NCI-H2029 treated with DMSO at 0.1 percent for 48 hours (cell line): ENCODE measurements at places on chromosomes 3 and 15.

GRCh38 chr3:153410517-153410916 is 248.5 kb downstream of the RAP2B start:
- no peak for DNase-seq

DNA sequence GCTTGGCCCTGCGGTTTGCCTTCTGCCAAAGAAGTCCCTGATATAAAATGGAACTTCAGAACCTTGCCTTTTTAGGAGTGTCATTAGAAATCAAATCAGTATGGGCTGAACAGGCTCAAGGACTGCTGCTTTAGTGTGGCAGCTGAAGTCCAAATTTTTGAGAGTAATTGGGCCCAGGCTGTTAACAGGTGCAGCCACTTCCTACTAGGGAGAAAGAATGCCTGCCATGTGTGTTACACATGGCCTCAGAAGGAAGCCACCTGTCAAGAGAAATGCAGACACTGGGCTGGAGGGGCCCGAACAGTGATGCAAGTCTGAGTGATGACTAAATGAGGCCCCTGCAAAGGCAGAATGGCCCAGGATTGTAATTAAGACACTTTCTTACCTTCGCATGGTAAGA is 786.7 kb upstream of the CFAP20DC start:
- no peak for DNase-seq

GRCh38 chr15:36429707-36430106 is 149.7 kb upstream of the CDIN1 start:
- no peak for DNase-seq

- no peak for DNase-seq
These were observed 52.8 kb downstream of the IL12A start for GRCh38 chr3:160041465-160041864.

DNA sequence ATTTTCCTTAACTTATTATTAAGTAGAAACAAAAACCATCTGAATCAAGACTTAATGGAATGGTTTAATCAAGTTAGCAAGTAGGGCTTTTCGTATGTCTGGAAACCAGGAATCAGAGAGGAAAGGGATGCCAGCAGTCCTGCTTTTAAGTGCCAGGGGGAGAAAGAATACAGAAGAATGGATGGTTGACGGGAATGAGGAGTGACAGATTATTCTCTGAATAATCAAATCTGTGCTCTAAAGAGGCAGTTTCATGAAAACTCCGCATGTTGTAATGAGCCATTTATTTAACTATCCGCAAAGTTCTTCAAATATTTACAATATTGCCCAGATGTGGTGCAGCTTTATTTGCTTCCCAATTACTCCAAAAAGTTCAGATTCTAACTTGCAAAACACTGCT is 103.0 kb downstream of the CTNNB1 start:
- no peak for DNase-seq

DNA sequence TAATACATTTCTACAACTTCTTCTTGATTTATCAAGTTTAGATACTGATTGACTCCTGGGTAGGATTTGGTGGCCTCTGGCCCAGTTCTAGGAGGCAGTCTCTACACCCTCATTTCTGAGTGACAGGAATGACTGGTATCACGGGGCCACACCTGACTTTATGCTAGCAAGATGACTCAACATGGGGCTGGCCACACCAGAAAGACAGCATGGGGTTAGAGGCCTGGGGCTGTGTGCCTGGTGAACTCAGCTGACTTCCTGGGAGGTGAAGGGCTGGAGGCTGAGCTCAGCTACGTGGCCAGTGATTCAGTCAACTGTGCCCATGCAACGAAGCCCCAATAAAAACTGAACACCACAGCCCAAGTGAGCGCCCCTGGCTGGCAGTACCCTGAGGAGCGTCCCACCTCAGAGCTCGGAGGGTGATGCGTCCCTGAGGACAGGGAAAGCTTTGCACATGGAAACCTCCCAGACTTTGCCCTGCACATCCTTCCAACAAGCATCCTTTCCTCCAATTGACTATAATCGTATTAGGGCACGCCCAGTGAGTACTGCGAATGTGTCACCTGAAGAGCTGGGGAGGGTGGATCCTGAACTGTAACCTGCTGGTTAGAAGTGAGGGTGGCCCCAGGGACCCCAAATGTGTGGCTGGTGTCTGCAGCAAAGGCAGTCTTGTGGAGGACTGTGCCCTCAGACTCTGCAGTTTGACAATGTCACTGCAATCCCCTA is 57.2 kb downstream of the NIPA2 start:
- DNase-seq, result no peak

DNA sequence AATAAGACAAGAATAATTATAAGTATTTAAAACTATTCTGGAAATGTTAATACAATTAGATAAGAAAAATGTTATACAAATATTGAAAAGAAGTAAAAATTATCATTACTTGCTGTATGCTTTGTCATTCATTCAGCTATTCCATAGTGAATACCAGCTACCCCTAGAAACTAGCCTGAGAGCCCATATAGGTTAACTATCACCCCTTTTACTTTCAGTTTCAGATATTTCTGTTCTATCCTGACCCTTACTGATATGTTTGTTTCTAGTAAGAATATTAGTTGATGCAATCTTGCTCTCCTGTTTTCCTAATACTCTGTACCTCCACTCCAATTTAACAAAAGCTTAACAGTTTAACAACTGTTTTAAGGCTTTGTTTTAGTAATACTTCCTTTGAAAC is 31.6 kb downstream of the FAM227B start:
- no peak for DNase-seq

DNA sequence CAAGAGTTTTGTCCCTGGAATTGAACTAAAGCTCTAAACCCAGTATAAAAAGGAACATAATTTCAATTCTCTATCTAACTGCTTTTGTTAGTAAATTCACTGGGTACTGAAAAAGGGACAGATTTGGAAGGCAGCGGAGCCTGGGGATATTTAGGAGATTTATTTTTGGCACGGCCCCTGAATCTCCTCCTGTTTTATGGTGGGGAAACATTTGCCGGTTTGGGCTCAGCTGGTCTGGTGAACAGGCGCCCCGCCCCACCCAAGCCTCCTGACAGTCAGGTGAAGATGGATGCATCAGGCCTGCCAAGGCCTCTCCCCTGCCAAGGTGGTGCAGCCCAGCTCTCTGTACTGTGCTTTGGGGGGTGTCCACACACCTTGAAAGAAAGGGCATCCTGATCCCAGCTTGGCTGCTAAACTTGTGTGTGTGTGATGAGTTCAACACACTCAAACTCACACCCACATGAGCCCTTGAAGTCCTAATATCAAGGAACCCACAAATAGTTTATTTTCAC is 46.3 kb downstream of the EBLN2 start:
- no peak for DNase-seq

DNA sequence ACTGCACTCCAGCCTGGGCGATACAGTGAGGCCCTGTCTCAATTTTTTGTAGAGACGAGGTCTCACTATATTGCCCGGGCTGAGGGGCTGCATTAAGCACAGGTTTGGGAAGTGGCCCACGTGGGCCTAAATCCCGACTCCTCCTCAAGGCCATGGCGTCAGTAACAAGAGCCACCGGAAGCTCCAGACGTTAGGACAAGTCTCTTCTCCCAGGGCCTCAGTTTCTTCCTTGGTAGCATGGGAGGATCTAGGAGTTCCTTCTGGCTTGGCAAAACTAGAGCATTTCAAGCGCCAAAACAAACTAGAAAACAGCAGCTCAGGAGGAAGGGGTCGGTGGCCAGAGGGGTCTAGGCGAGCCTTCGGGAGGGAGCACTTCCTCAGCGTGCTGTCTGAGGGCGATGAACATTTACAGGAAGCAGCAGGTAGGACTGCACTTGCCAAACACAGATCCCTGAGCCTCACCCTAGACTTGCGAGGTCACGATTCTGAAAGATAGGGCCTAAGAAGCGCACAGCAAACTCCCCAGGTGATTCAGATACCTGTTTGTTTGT is 536 bp downstream of the SNAPC5 start:
- DNase-seq, result no peak

- no peak for DNase-seq
These were observed 37.6 kb downstream of the ICE2 start for GRCh38 chr15:60441331-60441730.

GRCh38 chr15:31364301-31365031 is 37.8 kb downstream of the KLF13 start:
- DNase-seq, result no peak

GRCh38 chr15:58307313-58307961 is 124.4 kb upstream of the LIPC start:
- no peak for DNase-seq

GRCh38 chr15:63602595-63602994 is 5.4 kb downstream of the FBXL22 start:
- DNase-seq, result no peak

DNA sequence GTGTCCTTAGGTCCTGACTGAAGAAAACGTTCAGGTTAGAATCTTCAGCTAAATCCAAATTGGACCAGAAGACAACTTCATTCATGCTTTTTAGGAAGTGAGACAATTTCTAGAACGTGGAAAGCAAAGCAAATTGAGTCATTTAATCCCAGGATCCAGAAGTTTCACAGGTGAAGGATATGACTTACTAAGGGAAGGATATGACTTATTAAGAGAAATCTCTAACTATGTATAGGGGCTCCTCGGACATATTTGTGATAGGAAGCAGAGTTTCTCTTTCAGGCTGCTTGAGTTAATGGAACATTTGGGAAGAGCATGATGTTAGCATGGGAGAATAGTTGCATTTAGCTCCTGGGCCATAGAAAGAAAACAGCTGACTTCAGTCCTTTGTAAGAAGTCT is 16.1 kb upstream of the PLOD2 start:
- DNase-seq, result no peak

DNA sequence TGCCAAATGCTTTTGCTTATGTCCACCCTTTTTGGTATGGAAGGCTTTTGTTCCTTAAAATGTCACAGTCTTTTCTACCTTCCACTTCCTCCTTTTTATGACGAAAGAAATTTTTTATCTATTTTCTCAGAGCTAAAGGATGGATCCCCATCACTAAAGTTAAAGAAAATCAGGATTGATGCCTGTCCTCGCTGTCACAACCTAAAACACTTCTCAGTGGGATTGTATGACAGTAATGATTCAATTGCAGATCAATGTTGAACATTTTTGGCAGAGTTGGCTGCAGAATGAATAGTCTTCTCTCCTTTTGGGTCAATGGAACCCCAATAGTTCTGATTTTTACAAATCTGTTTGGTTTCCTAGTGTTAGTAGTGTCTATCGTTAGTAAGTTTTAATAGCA is 549.8 kb upstream of the ROBO2 start:
- no peak for DNase-seq

DNA sequence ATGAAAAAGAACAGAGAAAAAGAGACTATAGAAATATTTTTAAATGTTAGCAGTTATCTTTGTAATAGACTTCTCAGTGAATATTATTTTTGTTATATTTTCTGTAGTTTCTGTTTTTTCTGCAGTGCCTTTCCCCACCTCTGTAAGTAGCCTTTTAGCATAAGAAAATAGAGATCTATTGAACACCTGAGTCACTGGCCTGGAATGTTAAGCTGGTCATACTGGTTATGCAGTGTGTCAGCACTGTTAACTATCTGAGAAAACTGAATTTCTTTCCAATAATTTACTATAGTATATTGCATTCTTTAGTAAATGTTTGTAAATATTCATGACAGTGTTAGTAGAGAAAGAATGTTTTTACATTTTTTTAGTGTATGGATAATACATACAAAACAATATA is 79.8 kb downstream of the NECTIN3 start:
- no peak for DNase-seq

DNA sequence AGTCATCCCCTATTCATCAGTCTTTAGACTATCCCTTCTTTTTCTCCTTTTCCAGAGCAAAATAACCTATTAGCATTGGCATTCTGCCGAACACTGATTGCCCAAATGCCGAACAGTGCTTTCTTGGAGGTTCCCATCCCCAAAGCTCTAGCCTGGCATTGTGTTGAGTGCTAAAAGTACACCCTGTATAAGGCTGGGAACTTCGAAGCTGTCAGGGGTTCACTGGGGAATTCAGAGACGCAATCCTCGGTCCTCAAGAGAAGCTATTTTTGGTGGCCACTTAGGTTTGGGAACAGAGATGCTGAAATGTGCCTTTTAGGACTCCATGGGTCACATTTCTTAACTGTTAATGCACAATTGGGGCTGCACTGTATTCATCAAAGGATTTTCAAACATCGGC is 8.4 kb downstream of the FRMD5 start:
- DNase-seq, result no peak

GRCh38 chr15:32864051-32864450 is 146.2 kb downstream of the GREM1 start:
- DNase-seq, result no peak

DNA sequence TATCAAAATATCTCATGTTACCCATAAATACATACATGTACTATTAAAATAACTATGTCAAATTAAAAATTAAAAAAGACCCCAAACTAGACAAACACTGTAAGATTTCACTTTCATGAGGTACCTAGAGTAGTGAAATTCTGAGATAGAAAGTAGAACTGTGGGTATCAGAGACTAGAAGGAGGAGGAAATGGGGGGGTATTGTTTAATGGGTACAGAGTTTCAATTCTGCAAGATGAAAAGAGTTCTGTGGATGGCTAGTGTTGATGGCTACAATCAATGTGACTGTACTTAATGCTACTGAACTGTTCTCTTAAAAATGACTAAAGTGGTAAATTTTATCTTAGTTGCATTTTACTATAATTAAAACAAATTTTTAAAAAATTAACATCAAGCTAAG is 36.6 kb downstream of the RFX7 start:
- no peak for DNase-seq

DNA sequence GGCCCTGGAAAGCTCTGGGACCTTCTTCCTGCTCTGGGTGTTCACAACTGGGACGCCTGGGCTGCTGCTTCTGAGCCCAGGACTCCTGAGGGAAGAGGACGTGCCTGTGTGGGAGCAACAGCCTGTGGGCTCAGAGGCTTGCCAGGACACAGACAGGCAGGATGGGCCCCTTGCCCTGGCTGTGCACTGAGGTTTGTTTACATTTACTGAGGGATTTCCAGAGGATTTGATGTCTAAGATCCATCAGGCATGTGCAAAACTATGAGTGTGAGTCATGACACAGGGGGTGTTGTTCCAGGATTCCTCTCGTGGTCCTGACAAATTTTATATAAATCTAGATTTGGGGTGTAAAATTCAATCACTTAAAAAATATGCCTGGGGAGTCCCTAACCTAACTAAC is 10.6 kb downstream of the CCR9 start:
- no peak for DNase-seq

- DNase-seq, result no peak
These were observed 88.3 kb downstream of the RSL24D1 start for GRCh38 chr15:55108448-55108847.

- DNase-seq, result no peak
These were observed 17.9 kb downstream of the FAM174B start for GRCh38 chr15:92637626-92638025.

DNA sequence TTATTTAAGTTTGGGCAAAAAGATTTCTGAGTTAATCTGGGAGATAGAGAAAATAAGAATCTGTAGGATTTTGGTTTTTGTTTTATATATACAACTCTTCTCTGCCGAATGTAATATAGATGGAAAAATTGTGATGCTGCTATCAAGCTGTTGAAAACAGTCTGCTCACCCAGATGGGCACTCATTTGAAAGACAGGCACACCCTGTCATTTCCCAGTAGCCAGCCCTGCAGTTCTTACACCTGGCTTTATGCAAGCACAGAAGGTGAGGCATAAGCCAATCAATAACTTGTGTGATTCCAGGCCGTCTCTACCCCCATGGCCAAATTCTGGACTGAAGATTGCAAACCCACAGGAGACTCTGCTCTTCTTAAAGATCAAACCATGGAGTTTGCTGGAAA is 27.1 kb upstream of the PTX3 start:
- DNase-seq, result no peak

- peak; percentile 80 for DNase-seq
These were observed 36.0 kb upstream of the COLQ start for GRCh38 chr3:15557511-15557946.
